Mesothelial cell of epicardium (in vitro differentiated cells): ENCODE measurements at places on chromosomes 2 and 18.
A peak's percentile ranks its signal among the peaks of the same experiment; 100 is the strongest.

DNA sequence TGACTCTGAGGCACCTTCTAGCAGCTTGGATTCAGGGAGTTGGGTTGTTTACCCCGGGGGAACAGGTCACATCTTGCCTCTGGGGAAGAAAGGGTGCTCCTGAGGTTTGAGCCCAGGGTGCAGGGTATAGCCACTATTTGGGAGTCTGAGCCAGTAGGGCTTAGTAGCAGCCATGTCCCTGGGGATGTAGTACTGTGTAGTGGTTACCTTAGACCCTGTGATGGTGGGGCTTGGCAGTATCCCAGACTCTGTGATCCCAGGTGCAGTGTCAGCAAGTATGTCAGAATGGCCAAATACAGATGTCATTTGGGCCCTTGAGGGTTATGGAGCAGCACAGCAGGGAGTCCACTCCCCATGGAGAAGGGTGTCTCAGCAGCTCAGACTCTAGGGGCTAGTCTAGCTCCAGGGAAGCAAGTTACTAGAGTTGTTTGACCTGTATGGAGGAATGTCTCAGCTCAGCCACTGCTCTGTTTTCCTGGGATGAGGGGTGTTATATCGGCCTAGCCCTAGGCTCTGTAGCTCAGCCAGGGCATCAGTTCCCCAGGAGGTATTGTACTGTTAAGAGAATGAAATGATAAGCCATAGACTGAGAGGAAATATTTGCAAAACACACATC is 151.3 kb downstream of the UBR3 start:
- peaks cover 55% of the 10 kb centered on the region for H3K36me3 ChIP-seq
- H3K27ac ChIP-seq, result no peak overlapping the region
- H3K27me3 ChIP-seq, result no peaks in the 10 kb centered on the region
- no peaks in the 10 kb centered on the region for H3K4me1 ChIP-seq
- no peak overlapping the region for H3K4me3 ChIP-seq

DNA sequence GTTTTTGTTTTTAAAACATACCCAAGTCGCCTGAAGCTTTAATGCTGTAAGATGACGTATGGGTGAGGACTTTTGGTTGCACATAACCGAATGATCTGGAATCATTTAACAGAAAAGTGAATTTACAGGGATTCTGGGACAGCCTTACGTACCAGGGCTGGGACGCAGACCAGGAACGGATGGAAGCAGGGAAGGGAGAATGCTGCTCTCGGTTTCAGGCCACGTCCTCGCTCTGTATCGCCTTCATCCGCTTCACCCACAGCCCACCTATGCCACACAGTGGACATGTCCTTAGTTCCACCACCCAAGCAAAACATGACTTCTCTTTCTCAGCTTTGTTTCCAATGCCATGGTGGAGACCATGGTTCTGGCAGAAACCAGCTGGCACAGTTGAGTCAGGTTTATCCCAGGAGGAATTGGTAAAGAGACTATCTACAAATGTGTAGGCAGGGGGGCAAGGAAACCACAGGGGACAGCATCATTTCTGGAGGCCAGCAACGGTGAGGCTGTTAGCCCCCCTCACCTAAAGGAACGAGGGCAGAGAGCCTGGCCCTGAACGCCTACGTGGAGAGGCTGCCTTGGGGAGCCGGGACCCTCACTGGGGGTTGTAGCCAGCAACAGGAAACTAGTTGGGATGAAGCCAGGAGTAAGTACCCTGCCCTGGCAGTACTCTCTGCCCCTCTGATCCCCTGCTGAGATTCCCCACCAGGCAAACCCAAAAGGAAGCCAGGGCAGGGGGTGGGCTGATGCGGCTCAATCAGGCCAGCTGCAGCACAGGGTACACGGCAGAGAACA is 132.5 kb downstream of the NDUFA10 start:
- peak; percentile 24 for DNase-seq
- H3K36me3 ChIP-seq, result no peaks in the 10 kb centered on the region
- no peak overlapping the region for H3K4me3 ChIP-seq
- H3K27ac ChIP-seq, result no peak overlapping the region

DNA sequence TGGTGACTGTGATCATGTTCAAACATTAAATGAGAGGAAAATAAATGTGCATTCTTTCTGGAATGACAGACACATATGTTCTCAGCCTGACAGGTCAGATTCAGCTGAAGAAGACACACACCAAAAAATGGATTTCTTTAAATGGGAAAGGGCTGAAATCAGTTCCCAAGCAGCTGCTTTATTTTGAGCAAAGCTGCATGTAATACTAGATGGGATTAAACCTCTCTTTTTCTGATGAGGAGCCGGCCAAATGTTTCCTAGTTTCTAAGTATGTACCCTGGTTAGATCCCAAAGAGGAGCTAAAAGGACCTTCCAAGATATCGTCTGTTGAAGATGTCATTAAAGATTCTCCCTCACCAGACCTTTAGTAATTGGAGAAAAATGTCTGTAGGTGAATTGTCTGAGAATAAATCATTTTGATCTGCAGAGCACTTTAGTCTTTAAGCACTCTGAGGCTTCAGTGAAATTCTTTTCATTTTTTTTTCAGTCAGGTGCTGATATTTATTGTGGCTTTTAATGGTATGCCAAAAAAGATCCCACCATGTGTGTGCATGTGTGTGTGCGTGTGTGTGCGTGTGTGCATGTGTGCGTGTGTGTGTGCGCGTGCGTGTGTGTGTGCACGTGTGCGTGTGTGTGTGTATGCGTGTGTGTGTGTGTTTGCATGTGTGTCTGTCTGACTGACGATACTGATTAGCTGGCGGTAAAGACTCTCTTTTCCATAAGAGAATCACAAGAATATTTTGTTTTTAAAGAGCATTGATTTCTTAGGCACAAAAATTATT is 175.8 kb downstream of the IRS1 start:
- H3K27ac ChIP-seq, result peak overlapping the region; percentile 86
- H3K4me3 ChIP-seq, result no peak overlapping the region
- DNase-seq, result no peak
- no peaks in the 10 kb centered on the region for H3K27me3 ChIP-seq

DNA sequence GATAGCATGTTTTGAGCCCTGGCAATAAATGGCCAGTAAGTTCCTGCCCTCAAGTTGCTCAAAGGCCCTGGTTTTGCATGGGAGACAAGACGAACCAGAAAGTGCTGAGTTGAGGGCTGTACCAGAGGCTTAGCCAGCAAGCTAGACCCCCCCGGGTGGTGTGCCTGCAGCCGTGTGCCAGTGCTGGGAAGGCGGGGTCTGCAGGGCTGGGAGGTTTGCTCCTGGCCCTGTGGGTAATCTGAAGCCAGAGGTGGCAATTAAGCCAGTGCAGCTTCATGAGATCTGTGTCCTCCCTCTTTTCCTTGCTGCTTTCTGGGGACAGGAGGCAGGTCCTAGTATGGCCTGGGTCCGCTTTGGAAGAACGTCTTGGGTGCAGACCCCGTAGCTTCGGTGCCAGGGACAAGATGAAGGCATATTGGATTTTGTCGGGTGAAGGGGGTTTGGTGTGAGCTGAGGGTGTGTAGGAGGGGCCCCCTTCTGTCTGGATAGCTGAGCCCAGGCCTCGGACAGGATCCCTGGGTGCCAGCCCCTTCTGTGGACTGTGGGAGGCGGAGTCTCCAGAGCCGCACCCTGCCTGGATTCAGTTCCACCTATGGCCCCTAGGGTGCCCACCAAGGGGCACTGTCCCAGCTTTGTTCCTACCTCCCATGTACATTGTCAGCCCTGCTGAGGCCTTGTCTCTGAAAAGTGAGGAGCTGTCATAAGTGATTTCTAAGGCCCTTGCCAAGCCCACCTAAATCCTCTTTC is 15.6 kb downstream of the ATOH8 start:
- H3K36me3 ChIP-seq, result no peaks in the 10 kb centered on the region
- peak overlapping the region; percentile 96 for H3K27ac ChIP-seq
- peaks cover 91% of the 10 kb centered on the region for H3K4me1 ChIP-seq
- H3K27me3 ChIP-seq, result no peaks in the 10 kb centered on the region
- no peak for DNase-seq
- no peak overlapping the region for H3K4me3 ChIP-seq

DNA sequence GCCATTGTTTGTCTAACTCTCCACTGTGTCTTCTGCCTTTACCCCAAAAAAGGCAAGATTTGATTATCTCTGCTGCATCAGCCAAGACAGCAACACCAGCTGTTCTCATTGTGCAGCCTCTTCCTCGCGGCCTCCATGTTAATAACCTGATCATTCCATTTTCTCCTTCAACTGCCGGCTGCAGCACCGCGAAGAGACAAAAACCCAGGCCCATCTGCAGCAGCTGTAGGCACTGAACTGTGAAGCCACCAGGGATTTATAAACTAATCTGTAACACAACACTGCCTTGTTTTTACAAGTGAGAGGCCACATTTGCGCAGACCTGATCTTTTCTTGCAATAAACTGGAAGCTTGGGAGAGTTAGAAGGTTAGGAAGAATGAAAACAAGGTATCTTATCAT is 147.8 kb downstream of the SATB2 start:
- H3K4me1 ChIP-seq, result no peaks in the 10 kb centered on the region
- DNase-seq, result no peak
- H3K4me3 ChIP-seq, result no peak overlapping the region

GRCh38 chr18:76892832-76893231 is 70.5 kb downstream of the ZNF236 start:
- peaks cover 69% of the 10 kb centered on the region for H3K36me3 ChIP-seq
- no peak for DNase-seq
- no peak overlapping the region for H3K27ac ChIP-seq
- no peaks in the 10 kb centered on the region for H3K4me1 ChIP-seq

DNA sequence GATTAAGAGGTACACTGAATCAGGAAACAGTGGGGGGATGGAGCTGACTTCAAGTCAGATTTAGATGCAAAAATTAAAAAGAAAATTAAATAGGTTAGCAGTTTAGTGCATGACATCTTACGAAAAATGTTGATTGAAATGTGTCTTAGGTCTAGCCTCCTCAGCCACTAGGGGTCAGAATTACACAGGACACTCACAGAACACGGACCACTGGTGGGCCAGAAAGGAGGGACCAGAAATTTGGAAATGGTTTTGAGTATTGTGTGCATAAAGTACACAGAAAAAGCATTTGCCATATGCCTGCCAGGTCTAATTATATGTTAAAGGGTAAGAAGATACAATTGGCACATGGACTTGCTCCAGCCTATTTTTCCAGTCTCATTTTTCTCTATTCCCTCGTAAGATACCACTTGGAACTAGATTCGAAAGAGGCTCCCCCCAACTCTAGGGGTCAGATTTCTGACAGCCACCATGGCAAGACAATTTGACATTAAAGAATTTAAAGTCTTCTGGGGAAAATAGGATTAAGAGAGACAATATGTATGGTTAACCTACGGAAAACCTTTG is 550.2 kb upstream of the SETBP1 start:
- H3K4me3 ChIP-seq, result no peak overlapping the region
- no peak overlapping the region for H3K27ac ChIP-seq
- peaks cover 10% of the 10 kb centered on the region for H3K27me3 ChIP-seq
- no peak for DNase-seq
- H3K4me1 ChIP-seq, result peaks cover 24% of the 10 kb centered on the region
- H3K36me3 ChIP-seq, result no peaks in the 10 kb centered on the region

DNA sequence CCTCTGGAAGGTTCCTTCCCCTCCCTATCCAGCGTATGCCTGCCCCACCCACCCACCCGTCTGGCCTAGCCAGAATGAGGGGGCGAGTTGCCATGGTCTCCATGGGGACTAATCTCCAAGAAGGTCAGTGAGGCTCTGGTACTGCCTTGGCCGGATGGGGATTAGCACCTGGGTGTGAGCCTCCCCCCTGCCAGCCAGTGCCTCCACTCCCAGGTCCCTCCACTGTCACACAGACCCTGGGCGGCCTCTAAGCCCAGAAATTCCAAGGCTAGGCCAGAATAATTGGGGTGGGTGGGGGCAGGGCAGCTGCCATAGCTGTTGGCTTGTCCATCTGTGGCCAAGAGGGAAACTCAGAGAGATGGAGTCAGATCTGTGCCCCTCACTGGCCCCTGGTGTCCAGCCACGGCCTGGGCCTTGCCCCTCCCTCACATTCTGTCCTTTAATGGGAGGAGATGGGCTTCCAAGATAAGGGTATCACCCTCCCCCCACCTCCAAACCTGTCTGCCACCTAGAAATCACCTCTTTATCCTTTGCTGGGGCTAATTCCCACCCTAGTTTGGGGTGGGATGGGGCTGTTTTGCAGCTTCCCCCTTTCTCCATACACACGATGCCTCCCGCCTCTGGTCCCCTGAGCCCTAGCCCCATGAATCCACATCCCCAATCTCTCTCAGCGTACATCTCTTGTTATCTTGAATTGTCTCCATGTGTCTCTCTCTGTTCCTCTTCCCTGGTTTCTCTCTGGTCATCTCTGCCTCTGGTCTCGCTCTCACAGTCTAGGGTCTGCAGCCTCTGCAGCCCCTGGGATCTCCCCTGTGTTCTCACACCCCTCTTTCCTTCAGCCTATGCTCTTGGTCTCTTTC is 6.0 kb upstream of the CRYBA2 start:
- H3K27me3 ChIP-seq, result peaks cover 96% of the 10 kb centered on the region
- no peaks in the 10 kb centered on the region for H3K36me3 ChIP-seq
- no peak overlapping the region for H3K27ac ChIP-seq
- no peak for DNase-seq

- H3K4me1 ChIP-seq, result no peaks in the 10 kb centered on the region
- no peaks in the 10 kb centered on the region for H3K36me3 ChIP-seq
- no peak overlapping the region for H3K4me3 ChIP-seq
- peak; percentile 69 for DNase-seq
- peaks cover 4% of the 10 kb centered on the region for H3K27me3 ChIP-seq
- no peak overlapping the region for H3K27ac ChIP-seq
Observed at GRCh38 chr18:74476140-74476539, 19.0 kb upstream of the DIPK1C start.

DNA sequence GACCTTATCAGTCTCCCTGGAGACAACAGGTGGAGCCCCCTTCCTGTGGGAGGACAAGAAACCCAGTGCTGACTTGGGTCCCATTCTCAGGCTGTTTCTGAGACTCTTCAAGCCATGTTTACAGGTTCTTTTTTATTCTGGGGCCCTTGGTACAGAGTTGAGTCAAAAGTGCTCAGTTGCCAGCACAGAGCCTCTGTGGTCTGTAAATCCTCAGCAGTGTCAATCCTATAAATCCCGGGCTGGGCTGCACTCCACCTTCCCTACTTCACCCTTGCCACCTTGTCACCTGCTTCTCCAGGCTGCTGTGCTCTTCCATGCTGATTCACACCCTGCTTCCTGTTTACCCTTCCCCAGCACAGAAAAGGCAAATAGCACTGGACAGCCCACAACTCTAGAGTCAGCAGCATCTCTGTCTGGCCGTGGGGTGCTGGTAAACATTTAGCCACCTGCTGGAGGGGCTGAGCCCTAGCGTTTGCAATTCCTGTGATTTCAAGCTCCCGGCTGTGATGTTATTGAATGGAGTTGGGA is 74.7 kb downstream of the TNFRSF11A start:
- H3K4me3 ChIP-seq, result no peak overlapping the region
- H3K27me3 ChIP-seq, result peaks cover 40% of the 10 kb centered on the region
- H3K36me3 ChIP-seq, result no peaks in the 10 kb centered on the region
- H3K27ac ChIP-seq, result no peak overlapping the region
- no peak for DNase-seq
- H3K4me1 ChIP-seq, result no peaks in the 10 kb centered on the region
